Testis (tissue), 5 donors: ENCODE measurements at places on chromosomes 4 and X. TPM values are rescaled to one million over a fixed set of nuclear protein-coding genes. Genes with fewer than 3 reads are reported as not detected.
A peak's percentile ranks its signal among the peaks of the same experiment; 100 is the strongest.

PLP1 gene
- total RNA-seq, result 111 TPM

TRAPPC2 gene
- total RNA-seq, result 9.7 TPM

DNA sequence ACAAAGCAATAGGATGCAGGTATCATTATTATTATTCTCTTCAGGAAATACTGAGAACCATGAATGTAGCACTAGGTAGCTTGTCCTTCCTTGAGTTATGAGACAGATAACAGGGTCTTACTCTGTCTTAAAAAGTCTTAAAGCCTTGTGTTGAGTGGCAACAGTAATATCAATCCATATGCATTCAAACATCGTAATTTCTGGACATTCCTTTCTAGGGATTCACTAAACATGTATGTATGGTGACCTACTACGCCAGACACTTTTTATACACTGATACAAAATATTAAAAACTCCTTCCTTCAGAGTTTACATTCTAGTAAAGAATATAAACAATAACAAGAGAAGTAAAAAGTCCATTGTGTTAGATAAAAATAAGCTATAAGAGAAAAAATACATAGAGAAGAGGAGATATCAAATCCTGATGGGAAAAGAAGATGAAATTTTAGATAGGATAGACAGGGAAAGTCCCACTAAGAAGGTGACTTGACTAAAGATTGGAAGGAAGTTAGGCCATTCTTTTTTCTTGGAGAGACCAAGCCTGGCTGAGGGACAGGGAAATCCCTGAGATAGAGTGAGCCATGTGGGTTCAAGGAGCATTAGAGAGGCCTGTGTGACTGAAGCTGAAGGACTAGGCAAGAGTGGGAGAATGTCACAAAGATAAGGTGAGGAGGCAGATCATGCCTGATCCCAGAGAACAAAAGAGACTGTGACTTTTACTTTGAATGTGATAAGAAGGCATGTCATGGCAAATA, 5.0 kb upstream of the DDX60L start:
- no peaks in the 10 kb centered on the region for H3K36me3 ChIP-seq
- no peaks in the 10 kb centered on the region for H3K4me1 ChIP-seq
- DNase-seq, result no peak
- no peak overlapping the region for H3K4me3 ChIP-seq

NPNT gene
- total RNA-seq, result 5.4 TPM

SOWAHB gene
- 0.12 TPM for total RNA-seq

PFKFB1 gene
- total RNA-seq, result 1.5 TPM

DNA sequence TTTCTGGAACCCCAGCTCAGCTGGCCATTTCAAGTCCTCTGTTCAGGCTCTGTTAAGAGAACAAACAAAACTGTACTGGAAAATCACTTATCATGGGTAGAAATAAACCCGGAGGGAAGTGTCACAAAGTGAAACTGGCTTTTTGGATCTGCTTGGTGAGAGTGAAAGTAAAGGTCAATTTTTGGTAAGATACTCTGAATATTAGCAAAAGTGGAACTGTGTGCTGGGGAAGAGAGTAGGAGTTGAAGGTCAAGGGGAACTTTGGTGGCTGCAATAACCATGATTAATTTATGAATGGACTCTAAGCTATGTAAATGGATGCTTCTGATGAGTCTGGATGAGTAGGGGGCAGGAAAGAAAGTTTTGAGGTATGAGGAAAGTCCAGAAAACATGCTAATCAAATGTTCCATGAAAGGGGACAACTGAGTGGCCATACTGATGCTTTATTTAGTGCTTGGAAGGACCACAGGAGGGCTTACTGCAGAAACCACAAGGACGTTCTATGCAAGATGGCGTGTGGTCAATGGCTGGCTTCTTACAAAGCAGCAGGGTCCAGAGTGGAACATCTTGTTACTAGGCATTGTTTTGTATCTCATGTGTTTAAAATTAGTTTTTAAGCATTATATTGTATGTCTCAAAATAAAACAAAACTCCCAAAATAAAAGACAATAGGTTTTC, 36.8 kb upstream of the TNIP3 start:
- DNase-seq, result no peak
- no peaks in the 10 kb centered on the region for H3K27me3 ChIP-seq
- no peak overlapping the region for H3K4me3 ChIP-seq
- no peaks in the 10 kb centered on the region for H3K4me1 ChIP-seq
- no peak overlapping the region for H3K27ac ChIP-seq
- no peaks in the 10 kb centered on the region for H3K36me3 ChIP-seq

DNA sequence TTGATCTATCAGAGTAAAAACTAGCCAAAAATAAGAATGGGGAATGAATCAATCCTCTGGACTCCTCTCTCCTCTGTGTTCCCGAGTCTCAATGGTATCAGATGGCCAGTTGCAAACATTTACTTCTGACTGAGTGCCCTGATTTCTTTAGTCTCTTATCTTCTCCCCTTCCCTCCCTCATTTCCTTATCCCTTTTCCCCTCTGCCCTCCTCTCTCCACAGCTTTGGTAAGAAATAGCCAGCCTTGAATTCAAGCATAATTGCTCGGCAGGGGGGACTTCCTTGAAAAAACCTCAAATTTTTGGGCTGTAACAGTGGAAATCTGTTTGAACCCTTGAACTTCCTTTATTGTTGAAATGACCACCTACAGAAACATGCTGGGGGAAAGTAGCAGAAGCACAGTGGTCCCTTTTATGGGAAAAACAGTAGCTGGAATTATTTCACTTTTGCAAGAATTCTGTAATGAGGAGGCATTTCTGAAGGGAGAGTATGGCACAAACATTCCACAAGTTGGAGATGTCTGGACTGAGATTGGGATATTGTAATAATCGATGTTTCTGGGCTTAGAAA, 40.3 kb downstream of the NHS start:
- H3K4me1 ChIP-seq, result peaks cover 9% of the 10 kb centered on the region
- no peak for DNase-seq
- no peak overlapping the region for H3K27ac ChIP-seq
- H3K36me3 ChIP-seq, result no peaks in the 10 kb centered on the region

MAGEA3 gene
- 16.0 TPM for total RNA-seq

DNA sequence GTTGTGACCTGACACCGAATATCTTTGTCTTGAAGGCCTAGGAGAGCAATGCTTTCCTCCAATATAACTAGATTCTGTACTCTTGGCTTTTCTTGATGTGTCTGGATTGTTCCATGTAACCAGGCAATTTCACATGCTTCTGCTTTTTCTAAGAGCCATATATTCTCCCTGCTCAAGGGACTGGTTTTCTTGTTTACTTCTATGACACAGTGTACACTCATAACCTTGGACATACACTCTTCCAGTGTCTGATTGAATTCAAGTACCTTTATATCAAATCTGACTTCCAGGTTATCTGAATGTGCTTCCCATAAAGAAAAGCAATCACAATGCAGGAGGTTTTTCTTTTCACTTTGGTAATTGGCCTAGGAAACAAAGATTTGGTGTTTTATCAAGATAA, 17.4 kb upstream of the EIF4E start:
- DNase-seq, result no peak
- no peaks in the 10 kb centered on the region for H3K4me1 ChIP-seq
- H3K36me3 ChIP-seq, result no peaks in the 10 kb centered on the region
- no peak overlapping the region for H3K4me3 ChIP-seq
- H3K27ac ChIP-seq, result no peak overlapping the region

DNA sequence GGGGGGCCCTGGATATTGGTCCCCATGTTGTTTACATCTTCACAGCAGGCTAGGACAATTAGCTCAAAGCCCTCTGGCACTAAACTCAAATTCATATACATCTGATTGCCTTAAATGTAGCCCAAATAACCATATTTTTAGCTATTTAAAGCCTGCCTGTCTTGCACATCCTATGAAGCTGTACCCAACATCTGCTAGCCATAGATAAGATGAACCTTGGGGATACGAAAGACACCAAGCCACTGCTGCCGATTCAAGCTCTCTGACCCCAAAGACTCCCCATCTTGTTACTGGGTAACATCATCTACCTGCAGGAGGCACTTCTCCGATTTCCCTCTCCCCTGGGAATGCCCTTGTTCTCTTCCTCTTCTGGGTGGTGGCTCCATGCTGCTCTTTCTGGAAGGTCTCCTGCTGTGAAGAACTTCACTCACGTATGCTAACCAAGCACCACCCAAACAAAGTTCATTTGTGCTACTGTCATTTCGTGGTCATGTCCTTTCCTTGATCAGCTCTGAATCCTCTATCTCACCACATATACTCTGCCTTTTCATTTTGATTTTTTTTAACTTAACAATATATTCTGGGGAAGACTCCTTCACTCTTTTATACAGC, 107.7 kb upstream of the ATXN3L start:
- H3K4me3 ChIP-seq, result no peak overlapping the region
- no peak for DNase-seq
- H3K27me3 ChIP-seq, result no peaks in the 10 kb centered on the region
- no peaks in the 10 kb centered on the region for H3K36me3 ChIP-seq
- H3K27ac ChIP-seq, result no peak overlapping the region

TMEM35A gene
- 2.3 TPM for total RNA-seq

RNF150 gene
- total RNA-seq, result 6.5 TPM

MFAP3L gene
- 41.4 TPM for total RNA-seq

DNA sequence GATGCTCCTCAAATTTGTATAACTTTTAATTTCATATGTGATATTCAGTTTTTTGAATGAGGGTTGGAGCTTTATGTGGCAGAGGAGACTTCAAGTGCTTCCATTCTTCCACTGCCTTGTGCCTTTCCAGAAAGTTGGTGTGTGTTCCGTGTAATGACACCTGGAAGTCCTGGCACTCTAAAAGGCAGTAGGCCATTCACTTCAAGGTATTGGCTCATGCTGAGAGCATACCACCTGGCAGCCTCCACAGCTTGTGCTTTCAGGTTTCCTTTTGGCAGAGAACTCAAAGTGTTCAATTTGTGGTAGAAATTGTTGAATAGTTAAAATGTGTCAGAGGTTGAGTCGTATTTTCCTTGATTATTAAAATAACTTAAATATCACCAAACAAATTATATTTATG, 49.6 kb downstream of the GRIA2 start:
- H3K27ac ChIP-seq, result no peak overlapping the region
- H3K4me1 ChIP-seq, result no peaks in the 10 kb centered on the region
- no peak overlapping the region for H3K4me3 ChIP-seq
- no peaks in the 10 kb centered on the region for H3K27me3 ChIP-seq

GRCh38 chrX:130975947-130976346, 72.9 kb upstream of the ENOX2 start:
- no peaks in the 10 kb centered on the region for H3K4me1 ChIP-seq
- no peaks in the 10 kb centered on the region for H3K36me3 ChIP-seq
- H3K4me3 ChIP-seq, result no peak overlapping the region
- H3K27me3 ChIP-seq, result no peaks in the 10 kb centered on the region
- peak; percentile 48 for DNase-seq

DNA sequence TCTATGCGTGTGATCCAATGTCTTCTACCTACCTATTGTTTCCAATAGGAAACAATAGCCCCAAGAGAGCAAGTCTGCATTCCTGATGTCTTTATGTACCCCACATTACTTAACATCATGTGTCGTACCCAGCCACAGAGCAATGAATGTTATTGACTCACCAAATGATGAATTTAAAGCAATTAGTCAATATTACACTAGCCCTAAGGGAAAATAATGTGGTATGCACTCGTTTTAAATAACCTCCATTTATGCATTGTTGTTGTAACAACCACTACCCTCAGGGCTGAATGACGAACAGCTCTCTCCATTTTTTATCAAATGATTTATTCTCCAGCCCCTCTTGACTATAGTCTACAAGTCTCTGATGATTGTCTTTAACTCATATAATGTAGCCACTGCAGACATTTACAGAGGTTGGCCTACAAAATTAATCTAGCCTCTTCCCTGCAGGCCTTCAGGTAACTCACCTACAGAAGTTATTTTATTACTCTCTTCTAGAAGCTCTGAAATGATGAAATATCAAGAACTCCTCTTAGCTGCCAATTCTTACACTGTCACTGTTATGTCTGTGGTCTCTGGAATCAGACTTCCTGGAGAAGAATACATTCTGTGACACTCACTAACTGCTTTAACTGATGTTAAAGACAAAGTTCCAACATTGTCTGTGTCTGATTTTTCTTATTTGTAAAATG, 601.7 kb upstream of the GRIA3 start:
- DNase-seq, result no peak
- H3K4me3 ChIP-seq, result no peak overlapping the region
- H3K4me1 ChIP-seq, result no peaks in the 10 kb centered on the region
- no peaks in the 10 kb centered on the region for H3K27me3 ChIP-seq
- H3K27ac ChIP-seq, result no peak overlapping the region
- H3K36me3 ChIP-seq, result no peaks in the 10 kb centered on the region

CXCL8 gene
- total RNA-seq, result not detected

DNA sequence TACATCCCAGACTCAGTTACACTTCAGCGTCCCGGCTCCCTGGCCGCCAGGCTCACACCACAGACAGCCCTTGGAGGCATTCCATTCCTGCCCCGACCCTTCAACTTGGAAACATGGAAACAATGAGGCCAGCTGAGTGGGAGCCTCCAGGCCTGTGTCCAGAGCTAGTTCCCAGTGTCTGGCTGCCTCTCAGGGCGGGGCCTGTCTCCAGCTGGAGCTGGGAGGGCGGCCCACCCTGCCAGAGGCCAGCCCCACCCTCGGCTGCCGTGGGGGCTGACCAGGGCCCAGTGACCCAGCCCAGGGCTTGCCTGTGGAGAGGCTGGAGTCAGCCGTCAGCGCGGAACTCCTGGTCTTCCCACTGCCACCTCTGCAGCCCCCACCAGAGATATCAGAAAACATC, 37.4 kb upstream of the SPON2 start:
- no peaks in the 10 kb centered on the region for H3K36me3 ChIP-seq
- peak; percentile 93 for DNase-seq
- H3K4me3 ChIP-seq, result no peak overlapping the region
- peaks cover 58% of the 10 kb centered on the region for H3K4me1 ChIP-seq
- no peaks in the 10 kb centered on the region for H3K27me3 ChIP-seq
- peak overlapping the region; percentile 25 for H3K27ac ChIP-seq

- DNase-seq, result no peak
- no peaks in the 10 kb centered on the region for H3K27me3 ChIP-seq
- no peak overlapping the region for H3K4me3 ChIP-seq
- H3K27ac ChIP-seq, result no peak overlapping the region
- no peaks in the 10 kb centered on the region for H3K36me3 ChIP-seq
- H3K4me1 ChIP-seq, result no peaks in the 10 kb centered on the region
Measured at GRCh38 chr4:171007618-171008390, 805.4 kb upstream of the GALNTL6 start.

DNA sequence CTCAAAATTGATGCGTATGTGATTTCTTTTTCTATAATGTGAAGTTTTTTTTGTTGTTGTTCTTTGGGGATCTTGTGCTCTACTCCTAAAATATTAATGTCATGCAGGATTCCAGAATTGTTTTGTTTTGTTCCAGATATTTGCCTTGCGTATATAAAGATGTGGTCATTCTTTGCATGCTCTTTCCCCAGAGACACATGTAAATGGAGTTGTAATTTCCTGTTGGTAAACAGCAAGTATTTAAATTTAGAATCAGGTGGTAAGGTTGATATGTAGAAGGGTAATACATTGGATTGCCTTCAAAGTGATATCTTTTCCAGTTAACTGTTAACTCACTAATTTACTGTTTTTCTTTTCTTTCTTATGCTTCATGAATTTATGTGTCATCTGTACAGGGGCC, 23.1 kb upstream of the MAGED1 start:
- H3K4me1 ChIP-seq, result no peaks in the 10 kb centered on the region
- H3K27me3 ChIP-seq, result no peaks in the 10 kb centered on the region
- no peak overlapping the region for H3K27ac ChIP-seq

NALF2 gene
- 3.7 TPM for total RNA-seq

- no peaks in the 10 kb centered on the region for H3K36me3 ChIP-seq
- no peak overlapping the region for H3K4me3 ChIP-seq
Measured at GRCh38 chr4:90542216-90542615, 415.0 kb downstream of the CCSER1 start.

- no peaks in the 10 kb centered on the region for H3K36me3 ChIP-seq
- no peaks in the 10 kb centered on the region for H3K27me3 ChIP-seq
- H3K4me1 ChIP-seq, result no peaks in the 10 kb centered on the region
- no peak for DNase-seq
- H3K27ac ChIP-seq, result no peak overlapping the region
Measured at GRCh38 chr4:111921714-111922113, 223.5 kb upstream of the FAM241A start.

SSX4B gene
- not detected for total RNA-seq

RHOXF2B gene
- total RNA-seq, result 6.1 TPM

UGT8 gene
- 6.9 TPM for total RNA-seq
